Psoas muscle (tissue), 8 donors: ENCODE measurements at places on chromosomes 3 and 15. TPM values are rescaled to one million over a fixed set of nuclear protein-coding genes. Genes with fewer than 3 reads are reported as not detected.

DNA sequence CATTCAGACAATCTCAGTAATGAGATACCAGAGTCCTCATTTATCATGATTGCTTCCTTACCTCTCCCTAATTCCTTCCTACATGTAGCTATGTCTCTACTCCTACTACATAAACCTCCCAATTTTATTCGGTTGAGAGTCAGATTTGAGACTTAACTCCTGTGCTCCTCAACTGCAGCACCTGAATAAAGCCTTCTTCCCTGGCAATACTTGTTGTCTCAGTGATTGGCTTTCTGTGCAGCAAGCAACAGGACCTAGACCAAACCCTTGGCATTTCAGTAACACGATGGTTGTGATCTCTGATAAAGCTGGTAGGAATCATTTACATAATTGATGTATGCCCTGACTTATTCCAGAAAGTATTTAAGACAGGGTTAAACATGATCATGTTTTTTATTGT lies 106.7 kb upstream of the NANOGP8 start:
- no peak overlapping the region for H3K27ac ChIP-seq
- no peaks in the 10 kb centered on the region for H3K36me3 ChIP-seq
- H3K4me1 ChIP-seq = no peaks in the 10 kb centered on the region
- DNase-seq = no peak

DNA sequence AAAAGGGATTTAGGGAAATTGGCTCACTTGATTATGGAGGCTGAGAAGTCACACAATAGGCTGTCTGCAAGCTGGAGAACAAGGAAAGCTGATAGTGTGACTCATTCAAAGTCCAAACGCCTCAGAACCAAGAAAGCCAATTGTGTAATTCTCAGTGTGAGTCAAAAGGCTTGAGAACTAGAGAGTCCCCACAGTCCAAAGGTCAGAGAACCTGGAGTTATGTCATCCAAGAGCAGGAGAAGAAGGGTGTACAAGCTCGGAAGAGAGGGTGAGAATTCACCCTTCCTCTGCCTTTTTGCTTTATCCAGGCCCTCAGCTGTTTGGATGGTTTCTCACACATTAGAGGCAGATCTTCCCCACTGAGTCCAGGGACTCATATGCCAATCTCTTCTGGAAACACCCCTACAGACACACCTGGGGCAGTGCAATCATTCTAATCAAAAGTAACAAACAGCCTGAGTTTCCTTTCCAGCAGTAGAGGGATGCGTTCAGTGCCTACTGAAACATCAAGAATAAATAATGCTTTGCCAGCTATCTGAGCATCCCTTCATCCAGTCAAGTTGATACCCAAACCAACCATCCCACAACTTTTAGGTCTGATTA lies 271.5 kb downstream of the SATB1 start:
- no peak overlapping the region for H3K4me3 ChIP-seq
- H3K27ac ChIP-seq = no peak overlapping the region
- H3K27me3 ChIP-seq = no peaks in the 10 kb centered on the region
- no peak for DNase-seq
- no peaks in the 10 kb centered on the region for H3K4me1 ChIP-seq

- H3K4me1 ChIP-seq = peaks cover 12% of the 10 kb centered on the region
- no peaks in the 10 kb centered on the region for H3K27me3 ChIP-seq
- H3K27ac ChIP-seq = peak overlapping the region; percentile 20
- H3K4me3 ChIP-seq = no peak overlapping the region
- DNase-seq = peak; percentile 17
- H3K36me3 ChIP-seq = no peaks in the 10 kb centered on the region
Observed at GRCh38 chr15:66760968-66761725, 59.1 kb downstream of the SMAD6 start.

- no peaks in the 10 kb centered on the region for H3K27me3 ChIP-seq
- H3K4me1 ChIP-seq = no peaks in the 10 kb centered on the region
- H3K36me3 ChIP-seq = no peaks in the 10 kb centered on the region
- H3K27ac ChIP-seq = no peak overlapping the region
Observed at GRCh38 chr3:152104847-152105415, 163.8 kb upstream of the MBNL1 start.

The KNL1 gene
- 0.49 TPM for total RNA-seq

The SNX22 gene
- total RNA-seq = 0.08 TPM
